RCC 7860 (cell line): ENCODE measurements at places on chromosomes 3 and 15.

DNA sequence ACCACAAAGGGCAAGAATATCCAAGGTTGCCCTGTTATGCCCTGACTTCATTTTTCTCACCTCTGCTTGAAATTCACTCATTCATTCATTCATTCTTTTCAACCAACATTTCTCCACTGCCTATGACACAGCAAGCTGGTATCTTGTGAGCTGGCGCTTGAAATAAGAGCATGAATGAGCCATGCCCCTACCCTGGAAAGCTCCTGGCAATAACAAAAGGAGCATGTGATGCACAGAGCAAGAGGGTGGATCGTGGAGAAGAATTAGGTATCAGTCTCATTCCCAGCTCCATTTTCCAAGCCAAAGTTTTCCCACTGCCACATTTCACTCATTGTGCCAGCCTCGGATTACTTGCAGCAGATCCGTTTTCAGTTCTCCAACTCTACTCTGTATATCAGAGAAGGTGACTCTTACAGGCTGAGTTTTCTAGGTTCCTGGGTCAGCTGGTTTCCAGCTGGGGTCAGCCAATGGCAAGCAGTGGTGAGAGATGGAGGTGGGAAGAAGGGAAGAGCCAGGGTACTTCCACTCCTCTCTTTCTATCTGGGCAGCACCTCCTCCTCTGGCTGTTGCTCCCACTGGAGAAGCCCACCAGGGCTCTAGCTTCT is 144.8 kb downstream of the SUCLG2 start:
- DNase-seq = no peak

DNA sequence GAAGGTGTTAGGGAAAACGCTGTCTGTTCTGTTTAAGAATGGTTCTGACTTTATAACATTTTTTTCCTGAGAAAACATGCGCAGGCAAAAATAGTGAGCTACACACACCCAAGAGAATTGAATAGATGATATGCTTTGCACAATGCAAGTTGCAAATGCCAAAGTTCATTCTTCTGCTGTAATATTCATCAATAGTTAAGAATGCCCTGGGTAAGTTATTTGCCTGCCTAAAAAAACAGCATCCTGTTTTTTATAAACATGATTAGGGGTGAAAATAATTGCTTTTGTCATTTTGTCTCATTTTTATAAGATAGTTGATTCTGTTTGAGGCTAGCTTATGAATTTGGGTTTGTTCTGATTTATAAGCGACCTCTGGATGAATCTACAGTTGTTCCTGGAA is 99.4 kb downstream of the DTWD1 start:
- DNase-seq = no peak

GRCh38 chr15:99508852-99509251 is 56.9 kb upstream of the MEF2A start:
- no peak for DNase-seq

- DNase-seq = peak; percentile 42
These were observed 47.1 kb upstream of the AKAP13 start for GRCh38 chr15:85333132-85333831.

DNA sequence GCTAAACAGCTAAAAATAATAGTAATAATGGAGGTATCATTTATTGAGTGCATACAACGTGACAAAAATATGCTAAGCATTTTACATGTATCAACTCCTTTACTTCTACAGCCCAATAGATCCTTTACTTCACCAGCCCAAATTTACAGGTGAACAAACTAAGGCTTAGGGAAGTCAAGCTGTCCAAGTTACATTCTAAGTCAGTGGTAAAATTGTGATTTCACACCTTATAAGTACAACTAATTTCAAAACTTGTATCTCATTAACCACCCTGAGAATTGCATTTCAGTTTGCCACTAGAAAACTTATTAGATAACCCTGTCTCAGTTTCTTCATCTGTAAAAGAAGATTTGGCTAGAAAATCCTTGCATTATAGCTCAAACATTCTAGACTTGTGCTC is 10.7 kb downstream of the SLC33A1 start:
- no peak for DNase-seq

GRCh38 chr3:166446291-166446690 is 609.1 kb upstream of the BCHE start:
- peak; percentile 9 for DNase-seq

- DNase-seq = peak; percentile 80
These were observed 145.9 kb downstream of the TNIK start for GRCh38 chr3:171314341-171314740.

DNA sequence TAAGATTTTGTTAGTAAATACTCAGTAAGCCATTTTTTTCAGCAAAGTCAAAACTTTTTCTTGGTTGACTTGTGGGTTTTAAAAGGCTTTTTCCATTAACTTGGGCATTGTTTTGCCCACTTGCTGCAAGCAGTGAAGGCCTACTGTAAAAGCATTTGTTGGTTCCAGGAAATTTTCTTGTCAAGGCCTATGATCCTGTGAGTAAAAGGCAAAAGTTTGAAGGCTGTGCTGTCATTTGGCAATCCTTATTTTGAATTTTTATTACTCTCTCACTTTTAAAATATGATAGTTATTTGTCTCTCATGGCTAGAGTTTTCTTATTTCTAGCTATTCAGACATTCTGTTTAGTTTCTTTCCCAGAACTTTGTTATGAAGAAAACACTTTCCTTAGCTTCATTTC is 13.0 kb downstream of the P2RY12 start:
- no peak for DNase-seq

GRCh38 chr3:37171144-37171543 is 3.2 kb downstream of the LRRFIP2 start:
- no peak for DNase-seq

DNA sequence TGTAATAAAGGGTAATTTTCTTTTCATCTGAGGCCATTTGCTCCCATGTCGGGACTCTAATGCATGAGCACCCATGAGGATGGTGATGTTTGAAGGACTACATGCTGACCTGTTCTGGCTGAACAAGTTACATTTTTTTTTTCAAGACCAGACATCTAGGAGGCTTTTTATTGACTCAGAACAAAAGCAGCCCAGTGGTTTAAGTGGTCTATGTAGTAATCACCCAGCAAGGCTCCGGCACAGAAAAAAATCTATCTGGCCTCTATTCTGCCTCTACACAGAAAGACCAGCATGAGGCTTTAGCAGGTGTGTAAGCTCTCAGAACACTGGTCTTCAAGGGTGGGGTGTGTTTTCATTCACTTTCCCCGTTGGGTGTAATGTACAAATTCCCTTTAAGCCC is 95.1 kb upstream of the ZBED2 start:
- peak; percentile 84 for DNase-seq

DNA sequence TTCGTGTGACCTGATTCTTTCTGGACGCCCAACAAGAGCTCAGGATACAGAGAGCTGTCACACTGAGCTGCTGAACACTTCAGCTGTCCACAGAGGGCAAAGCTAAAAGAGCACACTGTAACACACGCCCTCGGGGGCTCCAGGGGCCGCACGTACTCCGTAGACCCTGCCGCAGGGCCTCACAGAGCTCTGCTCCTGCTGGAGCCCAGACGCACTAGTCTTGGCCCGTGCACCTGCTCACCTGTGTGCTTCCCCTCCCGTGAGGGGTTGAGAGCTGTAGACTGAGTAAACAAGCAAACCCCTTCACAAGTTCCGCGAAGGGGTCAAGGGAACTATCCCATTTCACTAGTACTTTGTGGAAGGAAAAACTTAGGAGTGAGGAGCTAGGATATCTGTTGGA is 30.7 kb upstream of the TUSC7 start:
- no peak for DNase-seq

DNA sequence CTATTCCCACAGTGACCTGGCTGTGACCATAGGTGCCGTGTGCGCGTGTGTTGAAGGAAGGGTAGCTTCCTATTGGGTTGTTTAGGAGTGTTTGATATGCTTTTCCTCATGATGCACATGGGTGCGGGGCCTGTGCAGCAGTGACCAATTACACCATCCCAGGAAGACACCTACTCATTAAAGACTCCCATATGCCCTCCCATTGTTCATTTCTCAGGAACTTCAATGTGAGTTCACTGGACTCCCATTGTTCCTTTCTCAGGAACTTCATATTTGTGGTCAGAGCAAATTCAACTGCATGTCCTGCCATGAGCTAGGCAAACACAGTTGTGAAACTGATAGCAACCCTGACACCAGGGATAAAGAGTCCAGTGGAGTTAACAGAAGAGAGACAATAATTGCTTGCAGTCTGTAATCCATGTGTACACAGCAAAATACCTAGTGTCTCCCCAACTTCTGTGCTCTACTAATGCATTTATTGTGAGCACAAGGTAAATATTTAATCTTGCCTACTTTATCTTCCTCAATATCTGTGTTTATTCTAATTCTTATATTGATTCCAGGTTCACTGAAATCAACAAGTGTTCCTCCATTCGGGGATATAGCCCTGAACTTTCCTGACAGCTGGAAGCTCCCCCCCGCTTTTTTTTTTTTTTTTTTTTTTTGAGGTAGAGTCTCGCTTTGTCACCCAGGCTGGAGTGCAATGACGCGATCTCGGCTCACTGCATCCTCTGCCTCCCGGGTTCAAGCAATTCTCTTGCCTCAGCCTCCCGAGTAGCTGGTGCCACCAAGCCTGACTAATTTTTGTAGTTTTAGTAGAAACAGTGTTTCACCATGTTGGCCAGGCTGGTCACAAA is 57.5 kb upstream of the GCNT3 start:
- peak; percentile 39 for DNase-seq

GRCh38 chr3:14369675-14370669 is 32.4 kb upstream of the SLC6A6 start:
- DNase-seq = no peak

DNA sequence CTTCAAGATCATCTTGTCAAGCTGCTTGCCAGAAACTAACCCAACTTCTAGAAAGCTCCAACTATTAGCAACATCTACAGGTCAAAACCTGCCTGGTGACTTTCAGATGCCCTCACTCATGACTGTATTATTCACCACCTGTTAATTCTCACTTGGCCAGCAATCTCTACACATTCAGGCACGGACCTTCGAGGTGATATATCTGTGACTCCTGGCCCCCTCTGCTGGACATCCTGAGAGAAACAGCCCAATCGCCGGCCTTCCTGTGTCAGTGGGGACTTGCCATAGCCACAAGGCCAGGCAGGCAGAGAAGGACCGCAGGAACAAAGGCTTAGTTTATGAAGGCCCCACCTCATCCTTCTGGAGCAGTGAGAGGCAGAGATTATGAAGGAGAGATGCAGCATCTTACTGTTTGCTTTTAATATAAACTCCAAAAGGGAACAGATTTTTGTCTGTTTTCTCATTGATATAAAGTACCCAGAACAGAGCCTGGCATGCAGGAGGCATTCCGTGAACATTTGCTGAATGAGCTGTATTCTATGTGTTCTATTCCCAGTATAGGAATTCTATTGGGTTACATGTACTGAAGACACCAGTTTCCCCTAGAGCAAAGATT is 24.4 kb upstream of the OCA2 start:
- DNase-seq = peak; percentile 44

GRCh38 chr15:49832511-49832910 is 211.7 kb downstream of the DTWD1 start:
- DNase-seq = no peak

- DNase-seq = no peak
These were observed 23.1 kb downstream of the ISG20 start for GRCh38 chr15:88661761-88662556.

DNA sequence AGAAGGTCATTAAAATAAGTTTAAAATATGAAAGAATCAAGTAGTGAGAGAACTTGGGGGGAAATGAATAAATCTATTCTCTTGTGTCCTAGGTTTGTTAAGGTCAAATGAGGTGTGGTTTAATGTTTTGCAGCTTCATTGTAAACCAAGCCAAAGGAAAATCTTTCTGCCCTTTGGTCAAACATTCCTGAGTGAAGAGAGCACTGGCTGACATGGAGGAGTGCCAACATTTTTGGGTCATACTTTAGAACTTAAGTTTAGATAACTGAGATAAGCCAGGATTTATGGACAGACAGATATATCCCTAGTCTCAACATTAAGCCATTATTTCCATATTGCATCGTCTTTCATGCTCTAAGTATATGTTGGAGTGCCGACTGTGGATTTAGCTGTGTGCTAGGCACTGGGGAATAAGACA is 66.4 kb downstream of the PTPRG start:
- peak; percentile 92 for DNase-seq

GRCh38 chr3:192731233-192731632 is 3.9 kb upstream of the FGF12 start:
- DNase-seq = no peak

DNA sequence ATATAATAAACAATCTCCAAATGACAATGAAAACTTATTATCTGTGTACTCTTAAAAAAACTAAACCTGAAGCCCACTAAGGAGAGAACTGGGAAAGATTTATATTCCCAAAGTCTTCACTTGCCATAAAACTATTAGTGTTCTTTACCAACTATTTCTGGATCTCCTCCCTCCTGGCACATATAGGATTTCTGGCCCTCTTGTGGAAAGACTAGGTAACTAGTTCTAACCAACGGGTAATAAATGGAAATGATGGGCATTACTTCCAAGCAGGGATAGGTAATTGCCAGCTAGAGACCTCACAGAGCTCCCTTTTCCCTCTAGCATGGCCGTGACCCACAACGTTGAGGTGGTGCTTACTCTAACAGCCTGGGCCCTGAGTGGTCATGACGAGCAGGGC is 110.1 kb downstream of the DNAH12 start:
- peak; percentile 29 for DNase-seq

- no peak for DNase-seq
These were observed 127.4 kb upstream of the ADAMTS9 start for GRCh38 chr3:64815195-64815631.
